EH (cell line): ENCODE measurements at places on chromosomes 5 and 9.

DNA sequence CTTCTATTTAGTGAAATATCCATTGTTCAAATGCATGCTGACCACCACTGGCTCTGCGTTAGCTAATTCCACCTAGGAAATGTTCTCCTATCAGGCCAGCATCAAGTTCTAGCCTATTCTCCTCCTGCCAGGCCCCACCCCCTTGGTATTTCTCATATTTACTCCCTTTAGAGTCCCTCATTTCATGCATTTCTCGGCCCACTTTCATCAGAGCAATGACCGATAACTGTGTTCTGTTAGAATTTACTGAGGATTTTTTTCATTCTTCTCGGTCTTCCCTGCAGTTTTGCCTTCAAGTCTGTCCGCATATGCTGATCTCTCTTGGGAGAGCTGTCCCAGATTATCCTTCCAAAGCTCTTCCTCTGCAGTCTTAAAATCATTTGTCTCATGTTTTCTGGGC lies 143.4 kb downstream of the GOLPH3 start:
- no peak for DNase-seq

- no peak for DNase-seq
Measured at GRCh38 chr5:55547781-55548180, 13.0 kb upstream of the PLPP1 start.

DNA sequence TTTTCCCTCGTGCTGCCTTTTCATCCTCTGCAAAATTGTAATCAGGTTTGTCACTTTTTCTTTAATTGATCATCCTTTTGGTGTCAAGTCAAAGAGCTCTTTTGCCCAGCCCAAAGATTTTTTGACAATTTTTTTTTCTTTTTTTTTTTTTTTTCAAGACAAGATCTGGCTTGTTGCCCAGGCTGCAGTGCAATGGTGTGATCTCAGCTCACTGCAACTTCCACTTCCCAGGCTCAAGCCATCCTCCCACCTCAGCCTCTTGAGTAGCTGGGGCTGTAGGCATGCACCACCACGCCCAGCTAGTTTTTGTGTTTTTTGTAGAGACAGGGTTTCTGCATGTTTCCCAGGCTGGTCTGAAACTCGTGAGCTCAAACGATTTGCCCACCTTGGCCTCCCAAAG lies 36.7 kb downstream of the CDK7 start:
- DNase-seq: peak; percentile 78

DNA sequence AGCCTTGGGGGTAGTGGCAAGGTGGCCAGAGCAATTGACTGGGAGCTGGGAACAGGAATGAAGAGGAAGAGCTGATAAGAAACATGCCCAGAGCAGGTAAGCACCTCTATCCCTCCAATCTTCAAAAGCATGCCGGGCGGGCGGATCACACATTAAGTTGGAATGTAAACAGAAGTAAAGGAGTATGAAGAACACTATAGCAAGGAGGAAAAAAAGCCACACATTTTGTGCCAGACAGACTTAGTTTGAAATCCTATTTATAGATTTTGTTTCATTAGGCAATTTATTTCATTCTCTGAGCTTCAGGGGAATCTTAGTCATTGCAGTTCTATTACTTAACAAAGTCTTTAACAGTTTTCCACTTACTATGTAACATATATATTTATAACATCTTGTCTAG lies 173.9 kb upstream of the TNC start:
- DNase-seq: peak; percentile 63

- no peak for DNase-seq
Measured at GRCh38 chr9:78542491-78543181, 245.7 kb downstream of the PSAT1 start.

- DNase-seq: no peak
Measured at GRCh38 chr9:12629067-12629466, 64.1 kb upstream of the TYRP1 start.
